ENCODE measurements at places on chromosomes 3 and 15.

DNA sequence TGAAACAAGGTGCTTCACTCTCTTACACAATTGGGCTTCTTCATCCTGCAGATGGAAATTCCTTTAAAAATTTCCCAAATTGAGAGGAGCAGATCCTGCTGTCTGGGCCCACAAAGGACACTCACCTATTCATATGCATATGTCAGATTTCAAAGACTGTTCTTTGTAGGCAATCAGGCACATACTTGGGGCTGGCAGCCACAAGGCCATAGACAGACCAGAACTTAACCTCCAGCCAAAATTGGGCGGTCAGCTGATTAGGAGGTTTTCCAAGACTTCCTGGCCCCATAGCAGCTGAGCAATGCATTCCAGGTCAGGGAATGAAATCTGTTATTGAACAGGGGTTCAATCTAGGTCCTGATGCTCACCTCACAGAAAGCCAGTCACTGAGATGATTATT is 15.0 kb upstream of the HPS3 start:
- DNase-seq: no peak

- DNase-seq: peak; percentile 96
These were observed 6.0 kb downstream of the PHLDB2 start for GRCh38 chr3:111864821-111865656.

- DNase-seq: no peak
These were observed 251.5 kb downstream of the FAM43A start for GRCh38 chr3:194937144-194937543.

DNA sequence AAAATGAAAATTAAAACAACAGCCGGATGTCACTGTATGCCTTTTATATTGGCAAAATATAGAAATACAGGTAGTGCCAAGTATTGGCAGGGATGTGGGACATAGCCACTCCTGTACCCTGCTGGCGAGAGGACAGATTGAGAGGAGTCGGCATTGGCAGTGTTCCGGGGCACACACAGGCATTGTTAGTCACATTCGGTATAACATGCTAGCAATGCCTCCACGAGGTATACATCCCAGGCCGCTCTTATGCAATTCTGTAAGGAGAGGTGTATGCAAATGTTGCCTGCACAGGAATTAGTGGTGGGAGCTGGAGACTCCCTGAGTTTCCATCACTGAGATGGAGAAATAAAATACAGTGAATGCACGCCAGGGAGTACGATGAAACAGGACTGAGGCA is 99.4 kb upstream of the DLG1 start:
- no peak for DNase-seq

- no peak for DNase-seq
These were observed 23.6 kb upstream of the KCNMB2 start for GRCh38 chr3:178512647-178513046.

GRCh38 chr3:178300441-178300959 is 235.7 kb upstream of the KCNMB2 start:
- no peak for DNase-seq

All from fibroblast of upper back skin (primary cell).